ENCODE measurements at places on chromosomes 12 and 14.

- DNase-seq = no peak
Observed at GRCh38 chr12:132019891-132020290, 70.1 kb downstream of the EP400 start.

- no peak for DNase-seq
Observed at GRCh38 chr12:101654442-101654841, 43.0 kb upstream of the CHPT1 start.

- DNase-seq = no peak
Observed at GRCh38 chr14:94123868-94124267, 5.5 kb downstream of the IFI27L2 start.

- no peak for DNase-seq
Observed at GRCh38 chr14:94545131-94545841, 16.0 kb upstream of the SERPINA4 start.

DNA sequence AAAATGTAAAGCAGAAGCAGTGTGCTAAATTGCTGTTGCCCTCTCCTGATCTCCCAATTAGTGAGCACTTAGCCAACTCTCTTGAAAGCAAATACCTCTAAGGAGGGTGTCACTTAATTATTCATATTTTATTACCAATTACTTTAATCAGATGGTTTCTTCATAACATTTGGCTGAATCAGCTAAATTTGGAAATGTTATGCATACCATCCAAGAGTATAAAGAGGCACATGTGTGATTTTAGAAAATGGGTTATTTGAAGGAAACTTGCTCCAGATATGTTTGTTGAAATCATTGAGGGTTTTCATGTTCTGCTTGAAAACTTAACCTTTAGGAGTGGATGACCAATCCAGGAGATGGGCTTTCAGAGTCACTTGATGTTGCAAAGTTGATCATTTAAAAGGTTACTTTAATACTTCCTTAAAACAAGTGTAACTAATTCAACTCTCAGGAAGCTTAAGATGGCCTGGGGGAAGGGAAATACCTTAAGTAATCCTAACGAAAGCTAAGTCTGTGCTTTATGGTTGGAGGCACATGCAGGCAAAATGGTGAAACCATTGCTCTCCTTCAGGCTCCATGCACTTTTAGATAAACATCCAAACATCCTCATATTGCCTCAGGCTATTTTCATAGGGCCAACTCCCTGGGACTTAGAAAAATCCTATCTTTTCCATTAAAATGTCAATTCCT, 434.5 kb downstream of the MDGA2 start:
- DNase-seq = no peak

DNA sequence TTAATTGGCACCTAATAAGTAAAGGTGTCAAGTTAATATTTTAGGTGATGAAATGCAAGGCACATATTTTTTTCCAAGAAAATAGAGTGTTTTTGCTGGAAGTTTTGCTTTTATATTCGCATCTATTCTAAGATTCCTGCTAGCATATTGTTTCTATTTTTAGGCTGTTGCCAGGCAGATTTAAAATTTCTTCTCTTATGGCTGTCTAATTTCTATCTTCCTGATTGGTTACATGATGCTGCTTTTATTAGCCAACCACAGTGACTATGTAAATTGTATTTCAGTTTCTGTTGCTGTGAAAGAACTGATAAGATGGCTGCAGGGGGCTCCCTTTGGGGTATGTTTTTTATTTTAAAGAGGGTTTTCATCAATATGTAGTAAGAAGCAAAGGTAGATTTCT, 42.7 kb downstream of the ATF7IP start:
- no peak for DNase-seq

DNA sequence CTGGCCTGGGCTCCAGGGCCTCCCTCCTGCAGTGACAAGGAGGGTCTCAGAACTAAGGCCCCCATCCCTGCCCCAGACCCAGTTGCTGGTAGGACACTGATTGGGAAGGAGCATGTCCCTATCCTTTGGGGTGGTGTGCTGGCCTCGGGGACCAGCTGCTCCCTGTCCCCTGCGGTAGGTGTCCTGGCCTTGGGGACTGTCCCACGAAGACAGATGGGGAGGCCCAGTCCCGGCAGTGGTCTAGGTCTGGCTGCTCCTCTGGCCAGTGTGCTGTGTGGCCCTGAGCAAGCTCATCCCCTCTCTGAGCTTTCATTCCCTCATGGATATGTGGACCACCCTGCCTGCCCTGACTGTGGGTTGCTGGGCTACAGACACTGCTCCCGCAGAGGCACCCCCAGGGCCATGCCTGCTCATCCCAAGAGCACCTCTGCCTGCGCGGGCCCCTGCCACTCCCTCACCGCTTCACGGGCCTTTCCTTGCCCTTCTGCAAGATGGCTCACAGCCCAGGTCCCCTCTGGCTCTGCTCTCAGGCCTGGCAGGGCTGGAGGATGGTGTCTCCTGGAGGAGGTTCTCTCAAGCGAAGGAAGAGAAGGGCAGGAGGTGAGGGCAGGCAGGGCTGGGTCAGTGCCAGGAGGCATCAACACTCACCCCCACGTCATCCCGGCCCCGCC, 12.5 kb downstream of the AHNAK2 start:
- DNase-seq = no peak

- no peak for DNase-seq
Observed at GRCh38 chr12:125549836-125550235, 484.6 kb downstream of the AACS start.

DNA sequence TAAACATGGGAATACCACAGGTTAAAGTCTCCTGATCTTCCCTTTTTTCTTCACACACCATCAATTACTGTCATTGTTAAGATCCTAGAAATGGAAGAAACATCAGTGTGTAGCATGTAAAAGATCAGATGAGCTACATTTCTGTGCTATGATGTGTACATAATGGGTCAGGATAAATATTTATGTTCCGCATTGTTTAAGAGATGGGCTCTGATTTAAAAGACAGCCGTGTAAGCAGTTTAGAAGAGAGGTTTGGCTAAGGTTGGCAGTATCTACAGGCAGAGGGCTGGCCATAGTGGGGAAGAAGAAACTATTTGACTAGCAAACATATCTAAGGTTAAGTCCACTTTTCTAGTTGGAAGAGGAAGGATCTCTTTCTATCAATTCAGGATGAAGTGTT, 49.4 kb downstream of the LRRC9 start:
- no peak for DNase-seq

GRCh38 chr12:31221551-31221945, 104.4 kb downstream of the SINHCAF start:
- DNase-seq = no peak

DNA sequence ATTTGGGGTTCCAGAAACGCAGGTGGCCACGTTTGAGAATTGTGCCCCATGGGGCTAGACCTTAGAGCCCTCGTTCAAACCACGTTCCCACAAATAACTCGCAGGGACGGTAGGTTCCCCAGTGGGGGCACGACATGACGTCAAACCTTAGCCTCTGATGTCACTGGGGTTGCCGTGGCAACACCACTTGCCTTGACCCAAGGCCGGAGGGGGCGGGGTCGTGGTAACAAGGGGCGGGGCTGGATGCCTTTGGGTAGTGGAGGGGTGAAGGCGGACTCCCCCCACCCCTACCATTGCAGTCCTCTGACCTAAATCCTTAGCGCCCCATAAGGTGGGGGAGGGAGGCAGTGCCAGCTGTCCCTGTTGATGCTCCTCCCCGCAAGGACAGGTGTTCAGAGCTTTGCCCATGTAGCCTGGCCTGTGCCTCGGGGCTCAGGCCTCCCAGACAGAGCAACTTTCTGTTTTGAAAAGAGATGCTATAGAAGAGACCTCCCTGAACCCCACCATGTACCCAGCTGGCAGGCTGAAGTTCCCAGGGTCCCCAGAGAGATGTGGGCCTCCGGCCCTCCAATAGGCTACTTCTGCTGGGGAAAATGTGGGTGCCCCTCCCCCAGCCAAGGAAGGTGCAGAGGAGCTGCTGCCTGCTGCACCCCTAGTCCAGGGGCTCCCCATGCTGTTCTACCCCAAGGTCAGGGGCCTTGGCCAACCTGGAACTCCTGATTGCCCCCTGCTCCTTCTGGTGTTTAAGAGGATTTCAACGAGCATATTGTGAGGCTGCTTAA, 1.9 kb downstream of the FAM222A start:
- DNase-seq = no peak

Data from SIG-M5 (cell line).